CD4-positive, alpha-beta T cell treated with Interleukin-17A for 1 hour (primary cell): ENCODE measurements at places on chromosomes 3 and 15.

DNA sequence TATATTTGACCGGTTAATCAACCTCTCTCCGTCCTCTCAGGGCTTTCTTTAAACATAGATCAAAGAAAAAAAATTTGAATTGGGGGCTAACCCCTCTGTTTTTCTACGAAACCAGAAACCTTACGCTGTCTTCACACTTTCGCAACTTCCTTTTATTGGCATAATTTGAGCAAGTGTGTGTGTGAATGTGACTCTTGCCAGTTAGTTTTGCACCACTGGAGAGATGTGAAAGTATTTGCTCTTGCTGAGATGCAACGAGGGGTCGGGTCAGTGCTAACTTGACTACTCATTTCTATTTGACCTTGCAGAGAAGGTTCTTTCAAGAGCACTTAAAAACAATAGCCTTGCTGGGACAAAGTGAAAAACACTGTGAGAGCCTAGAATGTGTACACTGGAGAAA lies 81.2 kb downstream of the FAM43A start:
- DNase-seq = no peak

DNA sequence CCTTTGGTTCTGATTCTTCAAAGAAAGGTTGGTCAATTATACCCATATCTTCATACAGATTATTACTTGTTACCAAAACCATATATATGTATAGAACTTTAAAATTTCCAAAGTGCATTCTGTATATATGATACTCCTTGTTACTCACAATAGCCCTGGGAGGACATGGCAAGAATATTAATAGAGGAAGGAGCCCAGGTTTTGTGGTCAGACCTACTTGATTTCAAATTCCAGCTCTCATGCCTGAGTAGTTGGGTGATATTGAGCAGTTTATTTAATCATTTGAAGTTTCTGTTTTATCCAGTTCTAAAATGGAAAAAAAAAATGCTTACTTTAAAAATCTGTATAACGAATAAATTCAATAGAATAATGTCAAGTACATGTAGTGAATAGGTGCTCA lies 2.5 kb downstream of the IL1RAP start:
- no peak for DNase-seq

GRCh38 chr3:107258300-107258699 lies 118.9 kb upstream of the CCDC54 start:
- no peak for DNase-seq

GRCh38 chr3:126621627-126622345 lies 33.1 kb downstream of the TXNRD3 start:
- DNase-seq = no peak

DNA sequence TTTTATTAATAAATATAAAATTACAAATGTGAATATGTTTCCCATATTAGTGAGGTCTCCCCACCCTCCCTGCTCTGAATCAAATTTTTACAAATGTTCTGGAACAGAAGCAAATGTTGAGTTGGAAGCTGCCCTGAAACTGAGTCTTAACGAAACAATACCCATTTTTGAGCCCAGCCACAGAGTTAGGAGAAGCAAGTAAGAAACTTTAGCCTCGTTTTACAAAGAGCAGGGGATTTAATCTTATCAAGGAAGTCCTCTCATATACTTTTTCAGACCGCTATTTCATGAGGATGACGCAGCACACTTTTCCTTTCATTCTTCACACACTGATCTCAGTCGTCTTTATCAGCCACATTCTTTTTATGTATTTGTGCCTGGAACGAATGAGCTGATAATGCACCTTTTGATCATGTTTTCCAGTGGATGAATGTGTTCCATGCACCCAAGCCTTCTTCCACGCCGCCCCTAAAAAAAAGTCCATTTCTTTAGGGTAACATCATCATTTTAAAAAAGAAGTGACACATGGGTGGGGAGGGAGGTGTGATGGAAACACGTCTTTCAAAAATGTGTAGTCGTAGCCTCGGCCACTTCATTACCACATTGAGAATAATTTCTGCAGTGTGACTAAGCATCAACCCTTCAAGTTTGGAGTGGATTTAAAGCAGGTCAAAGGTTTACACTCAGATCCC lies 48.1 kb downstream of the SETMAR start:
- DNase-seq = no peak

DNA sequence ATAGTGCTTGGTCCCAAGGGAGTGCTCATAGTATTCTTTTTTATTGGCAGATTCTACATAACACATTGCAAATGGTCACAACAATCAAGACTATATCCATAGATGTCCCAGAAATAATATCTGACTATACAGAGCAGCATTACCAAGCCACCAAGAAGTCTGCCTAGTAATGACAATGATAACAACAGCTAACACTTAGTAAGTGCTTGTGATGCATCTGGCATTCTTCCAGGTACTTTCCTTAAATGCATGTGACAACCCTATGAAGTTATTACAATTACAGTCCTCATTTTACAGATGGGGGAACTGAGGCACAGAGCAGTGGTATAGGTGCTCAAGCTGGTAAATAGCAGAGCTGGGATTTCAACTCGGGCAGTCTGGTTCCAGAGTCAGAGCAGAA lies 49.6 kb upstream of the ICE2 start:
- peak; percentile 77 for DNase-seq

GRCh38 chr15:31296219-31296645 lies 30.4 kb upstream of the KLF13 start:
- no peak for DNase-seq

DNA sequence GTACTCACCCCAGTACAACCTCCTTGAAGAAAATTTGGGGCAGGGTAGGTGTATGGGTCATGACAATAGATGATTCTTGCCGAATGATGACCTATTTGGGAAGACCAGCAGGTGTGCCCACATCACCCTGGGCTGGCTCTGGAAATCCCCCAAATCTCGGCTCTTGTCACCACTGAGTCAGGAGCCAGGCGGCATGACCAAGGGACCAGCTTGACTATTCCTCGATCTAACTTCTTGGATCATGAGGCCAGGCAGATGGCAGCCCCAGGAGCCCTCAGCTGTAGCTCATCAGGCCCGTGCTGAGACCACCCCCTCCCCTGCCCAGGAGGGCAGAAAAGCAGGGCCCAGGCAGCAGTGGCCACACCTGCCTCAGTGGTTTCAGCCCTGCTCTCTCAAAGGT lies 9.2 kb upstream of the MUC4 start:
- DNase-seq = no peak

GRCh38 chr15:73442968-73443367 lies at the start of gene REC114:
REC114 (plus strand) TSS chr15:73443164; CDS start chr15:73443186, 22 bp downstream.
- no peak for DNase-seq

DNA sequence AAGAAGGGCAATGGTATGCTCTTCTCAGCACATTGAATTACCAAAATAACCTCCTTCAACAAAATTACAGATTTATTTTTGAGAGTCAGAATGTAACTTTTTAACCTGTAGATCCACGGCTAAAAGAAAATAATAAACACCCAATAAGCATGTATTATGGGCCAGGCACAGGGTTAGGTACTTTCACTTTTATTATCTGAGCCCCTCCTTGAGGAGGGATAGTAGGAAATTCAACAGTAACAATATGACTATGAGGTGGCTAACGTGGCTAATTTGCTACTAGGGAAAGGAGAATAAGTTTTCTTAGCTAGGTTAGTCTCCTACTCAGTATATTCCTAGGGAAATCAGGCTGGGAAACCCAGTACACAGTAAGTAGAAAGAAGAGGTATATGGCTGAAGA lies 306.9 kb downstream of the GAP43 start:
- no peak for DNase-seq

GRCh38 chr15:88989578-88989977 lies 76.4 kb upstream of the MFGE8 start:
- DNase-seq = no peak

- DNase-seq = no peak
Observed at GRCh38 chr15:82140886-82141285, 95.1 kb upstream of the MEX3B start.

DNA sequence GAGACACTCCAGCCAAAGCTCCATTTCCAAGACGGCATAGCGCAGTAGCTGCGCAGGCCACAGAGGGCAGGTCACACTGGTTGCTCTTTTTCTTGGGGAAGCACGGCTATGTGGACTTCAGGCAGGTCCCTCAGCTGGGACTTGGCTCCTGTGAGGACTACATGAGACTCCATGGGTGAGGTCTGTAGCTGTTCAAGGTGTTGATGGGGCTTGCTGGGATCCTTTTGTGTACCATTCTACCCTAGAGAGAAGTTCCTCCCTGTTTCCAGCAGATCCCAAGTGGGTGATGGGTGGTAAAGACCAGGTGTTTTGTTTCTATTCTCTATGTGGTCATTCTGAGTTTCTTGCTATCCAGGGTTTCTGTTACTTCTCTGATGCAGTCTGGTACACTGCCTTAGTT lies 183.3 kb downstream of the LPP start:
- DNase-seq = no peak

GRCh38 chr3:189944285-189945145 lies 176.2 kb downstream of the P3H2 start:
- DNase-seq = no peak

DNA sequence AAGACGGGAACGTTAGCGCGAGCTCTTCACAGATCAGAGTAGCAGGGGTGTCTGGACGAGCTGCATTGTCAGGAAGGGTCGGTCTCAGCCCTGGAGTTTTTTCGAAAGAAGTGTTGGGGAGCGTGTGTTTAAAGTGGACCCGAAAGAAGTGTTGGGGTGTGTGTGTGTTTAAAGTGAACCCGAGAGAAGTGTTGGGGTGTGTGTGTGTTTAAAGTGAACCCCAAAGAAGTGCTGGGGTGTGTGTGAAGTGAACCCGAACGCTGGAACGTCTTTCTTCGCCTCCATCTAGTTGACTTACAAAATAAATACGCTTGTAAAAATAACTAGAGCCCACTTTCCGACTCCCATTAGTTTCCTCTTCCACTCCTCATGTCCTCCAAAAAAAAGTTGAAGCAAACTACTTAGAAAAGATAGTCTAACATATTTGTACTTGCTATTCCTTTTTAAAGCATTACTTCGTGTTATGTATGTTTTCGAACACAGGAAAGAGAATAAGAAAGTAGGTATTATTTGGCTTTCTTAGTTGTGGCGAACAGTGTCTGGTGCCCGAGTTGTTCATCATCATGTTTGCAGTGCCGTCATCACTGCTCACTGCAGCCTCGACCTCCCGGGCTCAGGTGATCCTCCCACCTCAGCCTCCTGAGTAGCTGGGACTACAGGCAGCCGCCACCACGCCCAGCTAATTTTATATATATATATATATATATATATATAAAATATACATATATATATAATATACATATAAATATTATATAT lies 1.0 kb downstream of the LRCH3 start:
- peak; percentile 59 for DNase-seq

DNA sequence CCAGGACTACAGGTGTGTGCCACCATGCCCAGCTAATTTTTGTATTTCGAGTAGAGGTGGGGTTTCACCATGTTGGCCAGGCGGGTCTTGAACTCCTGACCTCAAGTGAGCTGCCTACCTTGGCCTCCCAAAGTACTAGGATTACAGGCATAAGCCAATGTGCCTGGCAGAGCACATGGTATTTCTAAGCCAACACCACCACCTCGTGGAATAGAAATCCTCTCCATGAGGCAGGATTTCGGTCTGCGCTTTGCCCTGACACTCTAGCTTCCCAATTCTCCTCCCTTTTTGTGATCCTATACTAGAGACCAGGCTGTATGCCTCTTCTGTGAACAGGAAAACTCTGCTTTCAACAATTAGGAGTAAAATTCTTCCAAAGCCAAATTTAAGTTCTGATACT lies 372.2 kb downstream of the VGLL3 start:
- DNase-seq = no peak

GRCh38 chr15:44710236-44711095 lies 657 bp downstream of the PATL2 start:
- peak; percentile 80 for DNase-seq
